ENCODE measurements at places on chromosomes 6 and 20.
A peak's percentile ranks its signal among the peaks of the same experiment; 100 is the strongest.

DNA sequence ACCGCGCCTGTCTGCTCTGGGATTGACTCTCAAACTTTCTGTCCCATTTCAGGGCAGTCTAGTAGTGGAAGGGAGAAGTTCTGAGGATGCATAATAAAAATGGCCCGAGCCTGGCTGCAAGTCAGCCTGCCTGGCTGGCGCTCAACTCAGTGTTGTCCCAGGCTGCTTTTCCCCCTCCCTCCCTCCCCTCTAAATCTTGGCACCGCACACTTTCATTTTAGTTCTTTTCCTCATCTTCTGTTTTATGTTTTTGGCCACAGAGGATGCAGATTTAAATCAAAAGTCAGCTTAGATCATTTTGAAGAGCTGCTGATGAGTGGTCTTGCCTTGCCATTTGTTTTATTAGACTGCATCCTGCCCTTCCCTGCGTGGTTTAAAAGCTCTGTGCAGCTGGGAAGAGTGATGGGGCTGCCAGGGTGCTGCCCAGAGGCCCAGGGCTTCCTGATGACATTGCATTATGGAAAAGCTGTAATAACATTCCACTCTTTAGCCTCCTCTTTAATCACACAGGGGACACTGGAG is 6.5 kb upstream of the UQCC2 start:
- DNase-seq: no peak

DNA sequence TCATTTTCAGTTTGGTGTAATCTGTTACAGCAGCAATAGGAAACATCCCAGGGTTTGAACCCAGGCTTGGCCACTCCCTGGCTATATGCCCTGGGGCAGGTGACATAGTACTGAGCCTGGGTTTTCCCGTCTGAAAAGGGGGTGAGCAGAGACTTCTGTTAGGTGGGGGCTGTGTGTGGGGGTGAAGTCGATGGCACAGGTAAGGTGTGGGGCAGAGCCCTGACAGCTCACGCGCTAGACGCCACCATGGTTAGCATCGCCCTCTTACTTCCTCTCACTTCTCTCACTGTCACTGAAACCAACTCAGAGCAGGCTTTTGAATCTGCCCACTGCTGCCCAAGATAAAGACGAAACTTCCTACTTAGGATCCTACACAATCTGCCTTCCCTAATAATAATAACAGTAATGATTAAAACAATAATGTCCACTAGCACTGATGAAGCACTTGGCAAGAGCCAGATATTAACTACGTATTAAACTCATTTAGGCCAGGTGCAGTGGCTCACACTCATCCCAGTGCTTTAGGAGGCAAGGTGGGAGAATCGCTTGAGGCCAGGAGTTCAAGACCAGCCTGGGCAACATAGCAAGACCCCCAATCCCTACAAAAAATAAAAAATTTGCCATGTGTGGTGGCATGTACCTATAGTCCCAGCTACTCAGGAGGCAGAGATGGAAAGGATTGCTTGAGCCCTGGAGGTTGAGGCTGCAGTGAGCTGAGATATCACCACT is 117.9 kb upstream of the PTPN1 start:
- no peak for DNase-seq

DNA sequence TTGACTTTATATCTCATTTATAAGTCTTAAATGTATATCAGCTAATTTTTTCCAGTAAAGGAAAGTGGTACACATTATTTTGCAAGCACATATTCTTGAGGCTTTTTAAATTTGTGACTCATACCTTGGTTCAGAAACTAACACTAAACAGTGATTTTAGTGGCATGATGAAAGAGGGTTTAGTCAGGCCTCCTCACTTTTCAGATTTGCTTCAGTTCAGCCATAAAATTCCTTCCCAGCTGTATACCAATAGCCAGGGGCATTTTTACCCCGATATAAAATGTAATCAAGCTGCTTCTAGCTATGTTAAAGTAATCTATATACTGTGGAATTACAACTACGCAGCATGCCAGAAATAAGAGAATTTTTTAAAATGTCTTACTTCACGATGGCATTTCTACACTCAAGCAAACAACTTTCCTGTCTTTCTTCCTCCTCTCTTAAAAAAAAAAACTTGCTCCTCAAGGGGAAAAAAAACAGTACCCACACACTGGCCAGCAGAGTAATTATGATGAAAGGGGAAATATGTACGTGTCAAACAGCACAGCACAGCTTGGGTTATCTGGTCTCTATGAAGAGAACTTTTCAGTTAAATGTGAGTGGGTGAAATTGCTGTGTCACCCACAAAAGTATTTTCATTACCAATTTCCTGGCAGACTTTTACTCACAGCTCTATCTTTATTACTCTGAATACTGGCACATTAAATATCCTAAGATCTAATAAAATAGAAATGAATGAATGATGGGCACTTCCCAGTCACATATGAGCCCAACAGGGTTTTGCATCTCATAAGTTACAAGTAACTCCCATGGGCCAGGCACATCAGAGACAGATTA is 244.8 kb upstream of the TENT5A start:
- DNase-seq: no peak

GRCh38 chr6:17086469-17086868 is 15.4 kb upstream of the STMND1 start:
- no peak for DNase-seq

GRCh38 chr6:34695729-34696188 is 808 bp downstream of the ILRUN start:
- DNase-seq: no peak

DNA sequence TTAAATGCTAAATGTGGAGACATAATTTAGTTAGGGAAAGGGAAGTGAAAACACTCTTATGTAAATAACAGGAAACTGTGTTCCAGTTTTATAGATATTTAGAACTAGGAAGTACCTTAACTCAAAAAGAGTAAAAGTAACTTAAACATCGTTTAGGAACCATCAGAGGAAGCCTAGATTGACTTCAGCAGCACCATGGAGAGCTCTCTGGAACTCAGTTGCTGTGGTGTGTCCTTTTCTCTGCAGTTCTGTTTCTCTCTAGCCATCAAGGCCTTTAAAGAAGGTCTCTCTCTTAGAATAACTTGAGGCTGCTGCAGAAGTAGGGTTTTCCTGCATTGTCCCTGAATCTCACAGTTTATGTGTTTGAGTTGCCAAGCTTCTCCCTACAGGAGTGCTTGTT is 26.9 kb downstream of the CLVS2 start:
- no peak for DNase-seq

GRCh38 chr6:137902699-137903098 is 35.6 kb downstream of the TNFAIP3 start:
- DNase-seq: no peak

DNA sequence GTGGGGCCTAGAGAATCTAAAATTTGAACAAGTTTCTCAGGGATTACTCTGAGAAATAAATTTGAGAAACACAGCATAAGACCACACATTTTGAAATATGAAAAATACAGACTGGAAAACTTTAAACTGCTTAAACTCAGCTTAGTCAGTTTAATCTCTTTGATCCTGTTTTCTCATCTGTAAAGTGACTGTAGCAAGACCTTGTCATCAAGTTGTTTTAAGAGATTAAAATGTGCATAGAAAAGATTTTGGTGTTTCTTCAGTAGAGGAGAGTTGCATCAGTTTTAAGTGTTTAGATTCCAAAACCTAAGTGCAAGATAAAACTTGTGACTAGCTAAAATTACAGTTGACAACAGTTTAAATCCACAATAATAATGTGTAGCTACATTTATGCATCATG is 8.1 kb upstream of the BCKDHB start:
- DNase-seq: no peak

- DNase-seq: no peak
Measured at GRCh38 chr20:37856932-37857660, 45.8 kb upstream of the VSTM2L start.

GRCh38 chr6:145865175-145865574 is 50.6 kb upstream of the FBXO30 start:
- no peak for DNase-seq

DNA sequence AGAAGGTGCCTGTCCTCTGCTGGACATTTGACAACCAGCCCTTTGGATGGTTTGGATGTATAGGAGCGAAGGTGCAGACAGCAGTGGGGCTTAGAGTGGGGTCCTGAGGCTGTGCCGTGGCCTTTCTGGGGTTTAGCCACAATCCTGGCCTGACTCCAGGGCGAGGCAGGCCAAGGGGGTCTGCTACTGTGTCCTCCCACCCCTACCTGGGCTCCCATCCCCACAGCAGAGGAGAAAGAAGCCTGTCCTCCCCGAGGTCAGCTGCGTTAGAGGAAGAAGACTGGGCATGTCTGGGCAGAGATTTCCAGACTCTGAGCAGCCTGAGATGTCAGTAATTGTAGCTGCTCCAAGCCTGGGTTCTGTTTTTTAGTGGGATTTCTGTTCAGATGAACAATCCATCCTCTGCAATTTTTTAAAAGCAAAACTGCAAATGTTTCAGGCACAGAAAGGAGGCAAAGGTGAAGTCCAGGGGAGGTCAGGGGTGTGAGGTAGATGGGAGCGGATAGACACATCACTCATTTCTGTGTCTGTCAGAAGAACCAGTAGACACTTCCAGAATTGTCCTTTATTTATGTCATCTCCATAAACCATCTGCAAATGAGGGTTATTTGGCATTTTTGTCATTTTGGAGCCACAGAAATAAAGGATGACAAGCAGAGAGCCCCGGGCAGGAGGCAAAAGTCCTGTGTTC is 1.3 kb upstream of the CDKN1A start:
- DNase-seq: no peak

GRCh38 chr6:17721671-17722070 is 14.9 kb upstream of the NUP153 start:
- DNase-seq: no peak

DNA sequence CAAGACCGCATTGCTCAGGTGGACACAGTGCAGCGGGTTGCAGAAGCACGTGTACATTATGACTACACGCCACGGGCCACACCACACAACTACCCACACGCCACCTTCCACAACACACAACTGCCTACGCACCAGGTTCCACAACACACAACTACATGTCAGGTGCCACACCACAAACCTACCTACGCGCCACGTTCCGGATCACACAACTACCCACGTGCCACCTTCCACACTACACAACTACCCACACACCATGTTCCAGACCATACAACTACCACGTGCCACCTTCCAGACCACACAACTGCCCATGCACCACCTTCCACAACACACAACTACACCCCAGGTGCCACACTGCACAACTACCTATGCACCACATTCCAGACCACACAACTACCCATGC is 20.5 kb downstream of the THBS2 start:
- no peak for DNase-seq

- peak; percentile 58 for DNase-seq
Measured at GRCh38 chr20:48599748-48600469, 227.9 kb downstream of the PREX1 start.

GRCh38 chr6:37357860-37358259 is 4.1 kb downstream of the RNF8 start:
- DNase-seq: no peak

- DNase-seq: no peak
Measured at GRCh38 chr6:1396952-1397868, 7.8 kb downstream of the FOXF2 start.

- DNase-seq: peak; percentile 19
Measured at GRCh38 chr20:51375561-51375960, 167.0 kb downstream of the NFATC2 start.

GRCh38 chr6:6685249-6686040 is 96.9 kb downstream of the LY86 start:
- DNase-seq: no peak

DNA sequence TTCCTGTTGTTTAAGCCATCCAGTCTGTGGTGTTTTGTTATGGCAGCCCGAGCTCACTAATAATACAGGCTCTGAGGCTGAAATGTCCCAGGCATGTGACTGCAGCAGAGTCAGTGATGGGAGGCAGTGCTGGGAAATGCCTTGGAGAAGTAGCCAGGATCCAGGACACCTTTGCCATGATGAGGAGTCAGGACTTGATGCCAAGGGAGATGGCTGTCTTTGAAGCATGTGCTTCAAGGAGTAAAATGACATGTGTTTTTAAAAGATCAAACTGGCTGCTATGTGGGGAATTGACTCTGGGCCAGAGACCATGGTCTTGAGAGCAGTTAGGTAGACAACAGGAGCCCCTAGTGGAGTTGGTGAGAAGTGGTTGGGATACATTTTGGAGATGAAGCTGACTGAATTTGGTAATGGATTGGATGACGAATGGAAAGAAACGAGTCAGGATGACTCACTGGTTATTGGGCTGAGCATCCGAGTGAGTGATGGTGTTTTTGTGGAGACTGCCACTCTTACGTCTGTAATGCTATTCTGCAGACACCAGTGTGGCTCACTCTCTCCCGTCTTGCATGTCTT is 322.2 kb downstream of the PLCB1 start:
- DNase-seq: no peak

GRCh38 chr20:62735331-62735821 is 26.7 kb downstream of the NTSR1 start:
- DNase-seq: peak; percentile 46

- no peak for DNase-seq
Measured at GRCh38 chr6:37631295-37631694, 66.4 kb downstream of the MDGA1 start.

DNA sequence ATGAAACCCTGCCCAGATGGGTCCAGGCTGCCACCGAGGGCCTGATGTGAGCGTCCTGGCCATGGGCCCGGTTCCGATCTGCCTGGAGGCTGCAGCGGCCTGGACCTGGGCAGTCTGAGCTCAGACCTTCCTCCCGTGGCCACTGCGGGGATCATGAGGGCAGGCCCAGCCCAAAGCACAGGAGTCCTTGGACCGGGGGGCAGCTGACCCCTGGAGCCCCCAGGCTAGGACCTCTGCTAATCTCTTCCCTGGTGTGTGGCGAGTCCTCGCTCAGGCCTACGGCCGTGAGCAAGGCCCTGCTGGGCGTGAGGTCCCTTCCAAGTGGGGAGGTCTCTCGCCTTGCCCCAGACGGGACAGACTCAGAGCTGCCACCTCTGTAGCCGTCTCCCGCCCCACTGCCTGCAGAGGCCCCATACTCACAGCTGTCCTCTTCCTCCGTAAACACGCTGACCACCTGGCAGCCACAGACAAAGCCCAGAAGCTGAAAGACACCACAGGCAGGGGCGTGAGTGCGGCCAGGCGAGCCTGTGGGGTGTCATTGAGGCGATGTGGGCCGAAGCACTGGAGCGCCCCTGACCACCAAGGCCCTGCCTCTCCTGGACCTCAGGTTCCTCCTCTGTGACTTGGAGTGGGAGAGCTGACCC is 8.0 kb downstream of the BIRC7 start:
- DNase-seq: no peak

- no peak for DNase-seq
Measured at GRCh38 chr6:108594151-108594550, 33.4 kb downstream of the FOXO3 start.

DNA sequence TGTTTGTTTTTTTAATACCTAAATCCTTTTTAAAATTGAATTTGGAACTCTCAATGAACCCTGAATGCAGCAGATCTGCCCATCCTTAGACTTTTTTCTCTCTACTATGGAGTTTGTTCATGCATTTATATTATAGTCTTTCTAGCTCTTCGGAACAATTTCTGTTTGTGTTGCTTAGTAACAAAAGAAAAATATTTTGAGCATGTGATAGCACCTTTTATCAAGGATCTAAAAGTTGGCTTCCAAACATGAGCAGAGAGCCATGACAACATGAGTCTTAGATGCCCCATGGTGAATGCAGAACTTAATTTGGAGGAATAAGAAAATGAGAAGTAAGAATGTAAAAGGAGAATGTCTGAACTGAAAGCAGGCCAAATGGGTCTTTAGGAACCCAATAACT is 133.7 kb downstream of the EDN1 start:
- DNase-seq: no peak

- no peak for DNase-seq
Measured at GRCh38 chr20:58228103-58228483, 360 bp downstream of the ANKRD60 start.
